ENCODE measurements at places on chromosomes 12 and 14. TPM values are rescaled to one million over a fixed set of nuclear protein-coding genes. Genes with fewer than 3 reads are reported as not detected.

RAD9B gene
- total RNA-seq, result 0.98 TPM

DNA sequence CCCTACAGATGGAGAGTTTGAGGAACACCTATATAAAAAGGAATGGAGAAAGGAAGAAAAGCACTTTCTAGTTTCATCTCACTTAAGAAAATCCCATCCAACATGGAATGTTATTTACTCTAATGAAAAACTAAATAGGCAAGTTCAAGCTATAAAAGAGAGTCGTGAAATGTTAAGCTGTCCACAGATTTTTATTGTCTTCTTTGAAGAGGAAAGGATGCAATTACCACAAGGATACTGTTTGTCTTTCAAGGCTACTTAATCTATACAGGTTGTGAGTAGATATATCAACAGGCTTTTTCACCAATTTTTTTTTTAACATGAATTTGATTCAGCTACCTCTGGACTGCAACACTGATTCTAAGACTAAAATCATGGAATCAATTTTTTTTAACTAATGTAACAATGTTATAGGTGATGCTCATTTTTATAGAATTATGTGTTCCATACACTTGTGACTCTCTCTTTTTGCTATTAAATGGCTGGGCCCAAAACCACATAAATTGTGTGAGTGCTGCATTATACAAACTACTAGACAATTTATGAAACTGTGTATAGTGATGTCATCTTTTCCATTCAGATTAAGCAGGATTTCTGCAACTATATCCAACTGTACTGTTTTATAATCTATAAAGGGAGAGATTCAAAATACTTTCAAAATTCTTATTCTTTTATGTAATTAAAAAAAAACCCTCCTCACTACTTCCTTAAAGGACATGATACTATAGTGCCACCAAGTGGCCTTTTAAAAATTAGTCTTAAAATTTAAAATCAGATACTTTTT lies 26.8 kb upstream of the BMAL2 start:
- DNase-seq, result no peak

DNA sequence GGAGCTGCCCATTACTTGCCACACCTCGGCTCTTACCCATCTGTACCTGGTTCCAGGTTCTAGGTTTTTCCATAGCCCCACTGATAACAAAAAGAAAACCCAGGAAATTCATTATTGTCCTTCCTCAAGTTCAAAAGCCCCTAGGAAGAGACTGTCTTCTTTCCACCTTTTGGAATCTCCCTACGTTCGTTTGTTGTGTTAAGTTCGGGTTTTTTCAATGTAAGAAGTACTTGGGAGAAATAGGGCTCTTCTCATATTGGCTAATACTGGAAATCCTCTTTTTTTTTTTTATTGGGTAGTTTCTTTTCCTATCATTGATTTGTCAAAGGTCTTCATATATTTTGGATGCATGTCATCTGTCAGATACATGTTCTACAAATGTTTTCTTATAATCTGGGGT lies 17.3 kb downstream of the SLC15A5 start:
- DNase-seq, result no peak

DNA sequence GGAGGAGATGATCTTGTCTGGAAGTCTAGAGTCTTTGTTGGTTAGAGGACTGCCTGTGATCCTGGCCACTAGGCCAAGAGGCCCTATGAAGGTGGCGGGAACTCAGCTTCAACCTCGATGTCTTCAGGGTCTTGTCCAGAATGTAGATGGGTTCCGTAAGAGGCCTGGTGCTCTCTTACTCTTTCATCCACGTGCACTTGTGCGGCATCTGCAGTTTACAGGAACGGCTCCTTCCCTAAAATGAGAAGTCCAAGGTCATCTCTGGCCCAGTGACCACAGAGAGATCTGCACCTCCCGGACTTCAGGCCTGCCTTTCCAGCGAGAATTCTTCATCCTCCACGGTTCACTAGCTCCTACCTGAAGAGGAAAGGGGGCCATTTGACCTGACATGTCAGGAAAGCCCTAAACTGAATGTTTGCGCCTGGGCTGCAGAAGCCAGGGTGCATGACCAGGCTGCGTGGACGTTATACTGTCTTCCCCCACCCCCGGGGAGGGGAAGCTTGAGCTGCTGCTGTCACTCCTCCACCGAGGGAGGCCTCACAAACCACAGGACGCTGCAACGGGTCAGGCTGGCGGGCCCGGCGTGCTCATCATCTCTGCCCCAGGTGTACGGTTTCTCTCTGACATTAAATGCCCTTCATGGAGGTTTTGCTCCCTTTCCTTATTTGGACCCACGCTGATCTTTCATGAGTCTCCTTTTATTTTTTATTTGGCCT lies 17.7 kb downstream of the WNT5B start:
- no peak for DNase-seq

- DNase-seq, result no peak
Measured at GRCh38 chr12:55688716-55689655, 18.7 kb downstream of the ITGA7 start.

RTL1 gene
- not detected for total RNA-seq

- no peak for DNase-seq
Measured at GRCh38 chr12:88401155-88401554, 179.1 kb downstream of the KITLG start.

- no peak for DNase-seq
Measured at GRCh38 chr14:94412671-94413638, 24.6 kb upstream of the SERPINA1 start.

DNA sequence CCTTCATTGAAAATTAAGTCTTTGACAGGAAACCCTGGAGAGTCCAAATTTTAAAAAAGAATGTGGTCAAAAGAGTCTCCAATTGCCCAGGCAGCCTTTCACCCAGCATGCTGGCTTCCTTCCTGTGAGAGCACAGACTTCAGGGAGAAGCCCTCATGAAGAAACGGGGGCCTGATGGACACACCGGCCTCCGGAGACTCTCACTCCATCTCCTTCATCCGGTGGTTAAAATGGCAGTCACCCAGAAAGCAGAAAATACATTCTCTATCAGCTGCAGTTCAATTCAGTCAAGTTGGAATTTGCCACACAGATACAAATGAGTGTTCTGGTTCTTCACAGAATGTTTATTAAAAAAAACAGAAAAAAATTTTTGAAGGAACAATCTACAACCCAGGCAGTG lies 56.5 kb downstream of the CPM start:
- no peak for DNase-seq

- DNase-seq, result no peak
Measured at GRCh38 chr12:48933664-48934311, 8.5 kb upstream of the FKBP11 start.

CFAP54 gene
- 4.8 TPM for total RNA-seq

ARID4A gene
- total RNA-seq, result 17.6 TPM

DNA sequence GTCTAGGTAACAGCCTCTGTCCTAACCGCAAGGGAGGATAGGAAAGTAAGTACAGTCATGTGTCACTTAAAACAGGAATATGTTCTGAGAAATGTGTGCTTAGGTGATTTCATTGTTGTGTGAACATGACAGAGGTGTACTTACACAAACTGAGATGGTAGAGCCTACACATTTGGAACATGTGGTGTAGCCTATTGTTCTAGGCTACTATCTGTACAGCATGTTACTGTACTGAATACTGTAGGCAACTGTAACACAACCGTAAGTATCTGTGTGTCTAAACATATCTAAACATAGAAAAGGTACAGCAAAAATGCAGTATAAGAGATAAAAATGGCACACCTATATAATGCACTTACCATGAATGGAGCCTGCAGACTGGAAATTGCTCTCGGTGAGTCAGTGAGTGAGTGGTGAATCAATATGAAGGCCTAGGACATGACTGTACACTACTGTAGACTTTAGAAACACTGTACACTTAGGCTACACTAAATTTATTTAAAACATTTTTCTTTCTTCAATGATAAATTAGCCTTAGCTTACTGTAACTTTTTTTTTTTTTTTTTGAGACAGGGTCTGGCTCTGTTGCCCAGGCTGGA lies 13.2 kb upstream of the MDM2 start:
- DNase-seq, result no peak

POTEG gene
- not detected for total RNA-seq

DNA sequence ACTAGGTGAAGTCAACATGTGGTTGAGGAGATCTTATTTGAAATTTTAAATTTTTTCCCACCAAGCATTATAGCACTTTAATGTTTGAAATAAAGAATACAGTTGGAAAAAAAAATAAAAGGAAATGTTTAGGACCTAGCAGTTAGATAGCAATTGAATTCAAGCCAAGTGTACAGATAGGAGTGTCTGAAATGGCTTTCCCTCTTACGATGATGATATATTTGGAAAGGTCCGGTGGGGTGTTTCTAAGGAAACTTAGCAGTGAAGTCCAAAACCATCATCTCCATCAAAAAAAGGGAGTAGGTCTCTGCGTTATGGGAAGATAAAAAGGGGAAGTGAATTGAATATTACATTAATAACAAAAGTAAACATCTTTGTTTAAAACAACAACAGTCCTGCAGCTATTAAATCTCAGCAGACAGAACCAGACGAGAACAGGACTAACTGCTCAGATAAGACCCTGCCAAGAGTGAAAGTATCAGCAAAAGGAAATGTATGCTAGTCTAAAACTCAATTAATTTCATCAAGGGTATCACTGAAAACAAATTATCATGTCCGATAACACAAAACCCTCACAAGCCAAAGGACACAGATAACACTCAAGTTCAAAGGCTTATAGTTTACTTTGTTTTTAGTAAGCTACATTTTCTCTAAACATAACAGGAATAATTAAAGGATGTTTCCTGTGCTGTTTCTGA lies 242.0 kb downstream of the BMP4 start:
- DNase-seq, result no peak

DNA sequence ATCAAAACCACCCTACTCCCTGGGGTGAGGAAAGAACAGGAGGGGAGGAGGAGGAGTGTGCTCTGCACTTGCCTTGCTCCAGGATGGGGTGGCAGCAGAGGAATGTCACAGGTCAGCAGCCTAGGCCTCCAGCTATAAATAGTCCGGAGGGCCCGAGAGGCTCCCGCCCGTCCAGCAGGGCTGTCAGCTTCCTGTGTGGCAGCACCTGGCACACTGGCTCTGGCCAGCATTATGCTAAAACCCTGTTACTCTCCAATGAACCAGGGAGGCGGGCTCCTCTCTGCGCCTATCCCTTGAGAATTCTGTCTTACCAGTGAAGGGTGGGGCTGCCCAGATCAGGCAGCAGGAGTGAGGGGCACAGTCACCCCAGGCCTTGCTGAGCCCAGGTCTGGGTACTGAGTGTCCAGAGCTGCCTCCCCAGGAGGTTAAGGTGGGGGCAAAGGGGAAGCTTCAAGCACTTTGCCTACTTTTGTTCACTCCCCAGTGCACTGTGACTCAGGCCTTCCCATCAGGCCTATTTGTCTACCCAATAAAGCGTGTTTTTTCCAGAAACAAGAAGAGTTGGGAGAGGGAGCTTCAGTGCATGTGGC lies 1.2 kb upstream of the COX14 start:
- DNase-seq, result no peak

GRCh38 chr12:70467918-70468733 lies 102.0 kb downstream of the KCNMB4 start:
- DNase-seq, result no peak

GRCh38 chr14:70019695-70020094 lies 140.5 kb downstream of the SMOC1 start:
- DNase-seq, result no peak

- no peak for DNase-seq
Measured at GRCh38 chr12:1384910-1385309, 209.5 kb downstream of the FBXL14 start.
